OCI-M1 (cell line): ENCODE measurements at places on chromosomes 2 and 18.
A peak's percentile ranks its signal among the peaks of the same experiment; 100 is the strongest.

DNA sequence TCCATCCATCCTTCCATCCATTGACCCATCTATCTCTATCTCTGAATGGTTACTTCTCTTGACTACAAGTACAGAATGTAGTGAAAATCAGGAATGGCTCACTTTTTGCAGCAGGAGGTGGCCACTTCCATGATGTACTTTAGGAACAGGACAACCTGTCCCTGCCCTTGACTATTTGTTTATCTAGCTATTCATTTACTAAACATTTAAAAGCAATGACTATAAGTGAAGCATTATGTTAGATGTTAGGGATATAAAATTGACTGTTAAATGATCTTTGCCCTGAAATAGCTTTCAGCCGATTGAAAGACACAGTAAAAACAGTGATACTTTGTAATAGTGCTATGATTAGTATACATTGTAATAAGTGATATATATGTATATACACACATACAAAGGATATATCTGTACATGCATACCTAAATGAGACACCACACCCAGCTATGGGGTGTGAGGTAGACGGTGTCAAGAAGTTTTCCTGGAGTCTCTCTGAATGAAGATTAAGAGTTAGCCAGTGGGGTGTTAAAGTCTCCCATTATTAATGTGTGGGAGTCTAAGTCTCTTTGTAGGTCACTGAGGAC lies 68.5 kb downstream of the C18orf54 start:
- DNase-seq = no peak

DNA sequence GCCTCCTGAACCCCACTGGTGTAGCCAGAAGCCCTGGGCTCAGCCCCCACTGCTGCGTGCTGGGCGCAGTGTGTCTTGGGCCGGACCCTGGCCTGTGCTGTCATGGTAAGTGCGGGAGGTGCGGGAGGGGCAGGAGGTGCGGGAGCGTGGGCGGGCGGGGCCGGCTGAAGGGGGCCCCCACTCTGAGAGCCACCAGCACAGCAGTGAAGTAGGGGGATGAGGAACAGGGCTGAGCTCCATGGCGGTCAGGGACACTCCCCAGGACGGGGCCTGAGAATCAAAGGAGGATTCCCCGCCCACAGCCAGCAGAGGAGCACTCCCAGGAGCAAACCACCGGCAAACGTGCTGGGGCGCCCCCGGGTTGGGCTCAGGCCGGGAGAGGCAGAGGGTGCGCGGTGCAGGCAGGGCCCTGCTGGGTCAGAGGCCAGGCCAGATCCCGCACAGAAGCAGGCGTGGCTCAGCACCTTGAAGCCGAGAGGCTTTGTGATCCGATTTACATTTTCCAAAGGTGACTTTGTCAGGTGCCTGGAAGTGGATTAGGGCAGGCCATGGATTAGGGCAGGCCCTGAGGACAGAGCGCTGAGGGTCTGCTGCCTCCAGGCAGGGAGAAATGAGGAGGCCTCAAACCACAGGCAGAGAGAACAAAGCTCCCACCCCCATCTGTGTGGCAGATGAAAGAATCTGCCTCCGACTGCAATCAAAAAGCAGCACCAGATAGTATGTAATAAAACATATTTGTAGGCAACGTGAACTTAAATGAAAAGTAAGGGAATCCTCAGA lies 152.0 kb upstream of the RAB6C start:
- no peak for DNase-seq

DNA sequence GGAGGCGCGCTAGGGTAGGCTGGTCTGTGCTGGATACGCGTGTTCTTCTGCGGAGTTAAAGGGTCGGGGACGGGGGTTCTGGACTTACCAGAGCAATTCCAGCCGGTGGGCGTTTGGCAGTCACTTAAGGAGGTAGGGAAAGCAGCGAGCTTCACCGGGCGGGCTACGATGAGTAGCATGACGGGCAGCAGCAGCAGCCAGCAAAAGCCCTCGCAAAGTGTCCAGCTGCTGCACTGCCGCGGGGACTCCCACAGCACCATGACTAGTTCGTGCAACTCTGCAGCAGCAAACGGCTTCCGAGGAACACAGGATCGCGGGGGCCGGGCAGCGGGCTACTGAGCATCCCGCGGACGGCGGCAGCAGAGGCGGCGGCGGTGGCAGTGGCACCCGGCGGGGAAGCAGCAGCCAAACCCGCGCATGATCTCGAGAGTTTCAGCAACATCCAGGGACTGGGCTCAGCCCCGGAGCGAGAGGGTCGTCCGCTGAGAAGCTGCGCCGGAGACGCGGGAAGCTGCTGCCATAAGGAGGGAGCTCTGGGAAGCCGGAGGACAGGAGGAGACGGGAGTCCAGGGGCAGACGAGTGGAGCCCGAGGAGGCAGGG lies 368 bp downstream of the TMEFF2 start:
- no peak for DNase-seq

DNA sequence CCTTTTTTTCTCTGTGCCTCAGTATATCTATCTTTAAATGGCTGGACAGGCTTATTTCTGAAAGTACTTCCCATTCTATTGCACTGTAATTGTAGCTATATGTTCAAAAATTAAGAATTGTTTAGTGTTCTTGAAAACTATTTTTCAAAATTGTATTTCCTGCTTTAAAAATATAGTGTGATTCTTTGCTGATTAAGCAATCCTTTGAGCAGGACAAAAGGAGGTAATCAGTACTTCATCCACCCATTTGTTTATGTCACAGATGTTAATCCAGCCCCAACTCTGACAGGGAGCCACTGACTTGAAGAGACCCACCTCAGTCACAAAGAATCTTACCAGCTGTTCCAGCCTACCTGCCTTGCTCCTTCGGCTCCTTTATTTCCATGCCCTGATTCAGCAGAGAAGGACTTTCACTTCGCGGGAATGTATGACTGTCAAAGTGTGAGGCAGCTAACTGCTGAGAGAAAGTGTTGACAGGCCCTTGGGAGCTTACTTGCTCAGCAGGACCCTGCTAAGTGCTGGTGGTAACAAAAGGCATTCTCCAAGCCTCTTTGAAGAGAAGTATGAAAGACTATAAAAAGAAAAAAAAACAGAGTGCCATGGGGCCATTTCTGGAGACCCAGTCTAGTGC lies 393.3 kb upstream of the CYRIA start:
- no peak for DNase-seq

DNA sequence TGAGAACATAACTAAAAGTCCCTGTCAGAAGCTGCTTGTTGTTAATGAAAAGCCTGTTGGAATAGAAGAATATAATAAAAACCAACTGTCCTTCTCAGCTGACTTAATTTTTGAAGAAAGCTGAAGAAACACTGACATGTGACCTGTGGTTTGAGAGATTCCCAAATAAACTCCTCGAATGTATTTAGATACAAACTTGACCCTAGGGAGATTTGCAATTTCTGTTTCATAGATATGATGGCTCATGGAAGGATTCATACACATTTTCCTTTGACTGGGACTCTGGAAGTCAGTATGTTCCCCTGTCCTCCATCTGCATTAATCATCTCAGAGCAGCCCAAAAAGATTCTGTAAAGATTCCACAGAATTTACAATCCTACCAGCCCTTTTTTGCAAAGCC lies 195.1 kb downstream of the TMEM247 start:
- DNase-seq = no peak

DNA sequence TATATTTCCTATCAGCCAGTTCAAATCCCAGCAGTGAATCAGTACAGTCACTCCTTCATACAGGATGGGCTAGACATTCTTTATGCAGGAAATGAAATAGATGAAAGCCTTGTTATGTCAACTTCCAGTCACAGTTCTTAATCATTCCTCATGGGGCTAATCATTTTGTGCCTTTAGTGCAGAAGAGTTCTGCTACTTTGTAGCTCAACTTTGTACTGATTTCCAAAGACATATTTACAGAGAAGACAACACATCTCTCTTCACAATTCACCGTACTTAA lies 593.9 kb upstream of the NETO1 start:
- no peak for DNase-seq

- DNase-seq = no peak
Observed at GRCh38 chr2:218310853-218311540, 18.7 kb upstream of the TMBIM1 start.

DNA sequence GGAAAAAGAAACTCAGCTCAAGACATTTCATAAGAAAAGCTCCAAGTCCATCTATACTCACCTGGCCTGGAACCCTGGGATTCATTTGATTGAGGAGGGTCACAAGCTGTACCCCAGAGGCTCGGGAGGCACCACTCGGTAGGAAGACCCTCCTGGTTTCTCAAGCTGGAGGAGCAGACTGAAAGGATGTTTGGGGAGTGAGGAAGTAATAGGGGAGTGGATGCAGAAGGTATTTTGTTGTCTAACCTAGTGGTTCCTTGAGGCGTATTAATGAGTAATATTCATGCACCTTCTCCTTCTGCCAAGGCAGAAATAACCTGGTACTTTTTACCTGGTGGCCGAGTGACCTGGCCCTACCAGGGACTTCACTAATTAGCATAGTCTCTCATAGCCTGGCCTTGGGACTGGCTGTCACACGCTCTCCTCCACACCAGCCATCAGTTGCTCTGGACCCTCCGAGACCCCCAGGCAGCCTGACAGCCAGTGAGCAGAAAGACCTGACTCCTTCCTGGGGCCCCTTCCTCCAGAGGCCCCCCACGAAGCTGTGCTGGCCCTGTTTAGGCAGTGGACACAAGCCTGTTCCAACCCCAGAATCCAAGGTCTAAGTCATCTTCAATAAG lies 161.4 kb downstream of the BCL2 start:
- DNase-seq = no peak

DNA sequence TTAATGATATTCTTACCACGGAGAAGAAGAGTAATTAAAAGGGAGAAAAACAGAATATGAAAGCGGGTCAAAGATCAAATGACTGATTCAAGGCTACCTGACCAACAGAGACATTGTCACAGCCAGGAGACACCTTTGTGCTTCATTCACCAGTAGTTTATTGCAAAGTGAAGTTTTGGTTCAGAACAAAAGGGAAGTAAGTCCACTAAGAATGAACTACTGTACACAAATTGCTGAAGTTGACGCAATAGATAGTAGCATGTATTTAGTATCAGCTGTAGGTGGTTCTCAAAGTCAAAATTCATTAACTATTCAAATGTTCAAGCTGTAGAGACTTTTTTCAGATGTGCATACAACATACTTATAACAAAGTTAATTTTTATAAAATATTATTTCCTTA lies 64.7 kb upstream of the COX7A2L start:
- no peak for DNase-seq

- DNase-seq = no peak
Observed at GRCh38 chr2:893311-893710, 57.3 kb upstream of the SNTG2 start.

DNA sequence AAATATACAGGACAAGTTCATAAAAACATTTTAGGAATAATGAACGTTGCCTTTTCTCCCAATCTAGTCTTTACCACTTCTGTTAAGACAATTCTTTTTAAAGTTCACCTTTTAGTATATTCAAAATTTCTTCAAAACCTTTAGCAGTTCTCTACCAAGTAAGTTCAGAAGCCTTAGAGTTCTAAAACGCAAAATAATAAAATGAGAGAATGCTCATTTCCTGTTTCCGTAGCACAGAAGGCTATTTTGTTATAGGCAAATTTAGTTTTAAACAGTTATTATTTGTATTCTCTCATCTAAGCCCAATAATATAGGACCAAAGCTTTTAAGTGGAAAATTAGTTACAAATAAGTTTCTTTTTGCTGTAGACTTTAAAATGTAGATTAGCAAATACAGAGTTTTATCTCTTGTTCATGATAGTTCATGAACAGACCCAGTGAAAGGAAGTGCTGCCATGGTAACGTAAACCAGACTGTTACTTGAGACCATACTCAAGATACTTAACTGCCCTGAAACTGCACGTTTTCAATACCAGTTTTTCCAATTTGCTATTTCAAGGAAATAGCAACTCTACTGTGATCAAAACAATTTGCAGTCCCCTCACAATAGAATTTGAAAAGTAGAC lies 173.1 kb upstream of the STON1 start:
- DNase-seq = peak; percentile 76

DNA sequence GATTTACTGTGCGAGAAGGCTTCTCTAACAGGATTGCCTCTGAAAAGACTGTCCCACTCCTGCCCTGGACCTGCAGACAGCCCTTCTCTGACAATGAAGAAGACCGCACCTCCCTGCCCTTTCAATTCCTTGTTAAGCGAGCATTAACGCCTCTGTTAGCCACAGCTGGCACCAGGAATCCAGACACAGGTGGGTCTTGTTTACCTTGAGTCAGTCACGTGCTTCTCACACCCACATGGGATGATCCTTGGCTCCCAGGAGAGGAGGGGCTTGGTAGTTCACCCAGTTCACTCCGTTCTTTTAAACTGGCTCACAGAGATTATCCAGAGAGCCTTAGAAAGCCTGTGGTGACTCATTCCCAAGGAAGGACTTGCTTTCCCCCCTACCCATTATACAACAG lies 410.5 kb upstream of the MEIS1 start:
- DNase-seq = no peak

DNA sequence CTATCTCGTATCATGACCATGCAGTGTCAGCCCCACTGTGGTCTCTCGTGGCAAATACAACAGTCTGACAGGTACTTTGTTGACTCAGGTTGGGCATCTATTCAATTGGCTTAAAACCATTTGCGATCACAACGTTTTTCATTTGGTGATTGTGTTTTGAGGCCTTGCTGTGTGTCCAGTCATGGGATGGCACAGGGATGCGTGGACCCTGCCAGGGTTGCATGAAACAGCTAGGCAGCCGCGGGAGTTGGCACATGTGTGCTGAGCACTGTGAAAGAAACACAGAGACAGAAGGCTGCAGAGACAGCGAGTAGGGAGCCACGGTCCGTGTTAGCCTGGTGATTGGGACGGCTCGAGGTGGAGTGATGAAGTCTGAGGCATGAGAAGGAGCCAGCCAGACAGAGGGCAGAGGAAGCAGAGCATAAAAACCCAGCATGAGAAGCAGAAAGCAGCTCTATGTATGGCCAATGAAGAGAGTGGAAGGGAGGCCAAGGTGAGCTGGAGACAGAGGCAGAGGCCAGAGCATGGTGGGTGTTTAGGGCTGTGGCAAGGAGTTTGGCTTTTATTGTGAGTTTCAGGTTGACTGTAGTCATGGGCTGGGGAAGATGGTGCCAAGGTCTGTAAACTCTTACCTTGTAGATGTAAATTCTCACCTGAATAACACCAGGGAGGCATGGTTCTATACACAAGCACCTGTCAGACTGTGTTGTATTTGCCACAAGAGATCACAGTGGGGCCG lies 31.8 kb upstream of the IL1R1 start:
- no peak for DNase-seq

- no peak for DNase-seq
Observed at GRCh38 chr2:62663920-62664795, 41.4 kb upstream of the EHBP1 start.

DNA sequence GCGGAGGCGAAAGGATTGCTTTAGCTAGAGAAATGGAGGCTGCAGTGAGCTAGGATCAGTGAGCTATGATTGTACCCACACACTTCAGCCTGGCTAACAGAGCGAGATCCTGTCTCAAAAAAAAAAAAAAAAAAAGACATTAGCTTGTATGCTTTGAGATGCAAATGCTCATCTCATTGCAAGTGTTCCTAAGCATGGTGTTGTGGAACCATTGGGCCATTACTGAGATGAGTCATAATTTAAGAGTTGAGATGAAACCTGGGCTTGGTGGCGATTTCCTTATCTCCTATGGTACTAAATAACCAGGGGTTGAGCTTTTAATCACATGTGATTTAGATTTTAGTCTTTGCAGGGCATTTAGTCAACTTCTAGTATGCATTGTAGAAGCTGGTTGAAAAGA lies 2.2 kb downstream of the PLEKHA3 start:
- peak; percentile 23 for DNase-seq

- no peak for DNase-seq
Observed at GRCh38 chr2:190572246-190572645, 37.7 kb upstream of the NEMP2 start.
